ENCODE measurements at places on chromosomes 7 and 10.

DNA sequence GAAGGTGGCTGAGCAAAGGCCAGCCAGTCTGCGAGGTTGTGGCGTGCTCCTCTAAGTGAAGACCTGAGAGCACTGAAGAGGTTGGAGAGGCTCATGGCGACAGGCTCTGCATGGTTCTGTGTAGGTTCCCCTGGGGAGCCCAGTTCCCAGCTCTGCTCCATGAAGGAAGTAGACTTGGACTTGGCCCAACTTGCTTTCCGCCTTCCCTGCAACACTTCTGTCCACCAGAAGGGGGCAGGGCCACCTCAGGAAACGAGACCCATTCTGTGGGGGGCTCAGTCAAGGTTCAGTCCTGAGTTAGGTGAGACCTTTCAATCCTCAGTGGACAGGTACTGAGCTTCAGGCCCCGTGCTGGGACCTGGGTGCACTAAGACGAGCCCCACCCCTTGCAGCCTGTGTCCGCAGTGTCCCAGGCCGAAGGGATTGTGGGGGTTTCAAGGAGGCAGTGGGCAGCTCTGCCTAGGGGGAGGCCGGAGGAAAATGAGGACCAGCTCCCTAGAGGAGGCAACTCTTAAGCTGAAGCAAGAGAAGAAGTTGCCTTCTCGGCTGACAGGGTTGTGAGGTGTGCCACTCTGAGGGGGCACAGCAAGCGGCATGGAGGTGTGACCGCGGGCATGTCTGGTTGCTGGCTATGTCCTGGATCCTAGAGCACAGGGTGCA is 15.0 kb upstream of the PCBD1 start:
- no peak for DNase-seq

DNA sequence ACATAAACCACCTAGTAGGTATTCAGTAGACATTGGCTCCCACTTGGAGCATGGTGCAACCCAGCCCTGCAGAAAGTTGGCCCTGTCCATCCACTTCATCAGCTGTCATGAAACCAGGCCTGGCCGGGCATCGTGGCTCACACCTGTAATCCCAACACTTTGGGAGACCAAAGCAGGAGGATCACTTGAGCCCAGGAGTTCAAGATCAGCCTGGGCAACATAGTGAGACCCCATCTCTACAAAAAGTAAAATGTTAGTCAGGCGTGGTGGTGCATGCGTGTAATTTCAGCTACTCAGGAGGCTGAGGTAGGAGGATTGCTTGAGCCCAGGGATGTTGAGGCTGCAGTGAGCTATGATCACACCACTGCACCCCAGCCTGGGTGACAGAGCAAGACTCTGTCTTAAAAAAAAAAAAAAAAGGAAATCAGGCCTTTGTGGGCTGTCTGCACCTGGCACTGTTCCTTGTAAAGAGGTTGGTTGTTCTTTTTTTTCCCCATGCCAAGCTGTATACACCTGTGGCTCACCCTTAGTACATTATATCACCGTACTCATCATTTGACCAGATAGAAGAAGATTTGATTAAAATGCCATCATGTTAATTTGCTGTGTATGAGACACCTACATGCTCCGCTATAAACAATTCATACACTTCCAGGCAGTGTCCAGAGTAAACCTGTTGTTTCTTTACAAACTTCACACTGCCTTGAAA is 45.4 kb upstream of the GRID1 start:
- DNase-seq: peak; percentile 21

DNA sequence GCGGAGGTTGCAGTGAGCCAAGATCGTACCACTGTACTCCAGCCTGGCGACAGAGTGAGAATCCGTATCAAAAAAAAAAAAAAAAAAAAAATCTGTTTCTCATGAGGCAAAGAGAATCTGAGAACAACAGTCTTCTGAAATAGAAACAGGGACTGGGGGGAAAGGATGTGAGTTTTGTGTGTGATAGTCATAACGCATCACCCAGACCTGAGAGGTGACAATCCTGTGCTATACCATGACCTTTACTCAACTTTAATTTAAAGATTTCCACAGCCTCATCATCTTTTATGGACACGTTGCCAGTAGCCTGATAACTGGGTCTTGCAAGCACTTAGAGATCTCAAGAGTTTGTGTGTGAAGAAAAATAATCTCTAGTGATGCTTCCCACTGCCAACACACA is 2.3 kb downstream of the ATXN7L1 start:
- peak; percentile 67 for DNase-seq

- DNase-seq: no peak
Observed at GRCh38 chr7:151249732-151250072, 1.2 kb upstream of the SMARCD3 start.

DNA sequence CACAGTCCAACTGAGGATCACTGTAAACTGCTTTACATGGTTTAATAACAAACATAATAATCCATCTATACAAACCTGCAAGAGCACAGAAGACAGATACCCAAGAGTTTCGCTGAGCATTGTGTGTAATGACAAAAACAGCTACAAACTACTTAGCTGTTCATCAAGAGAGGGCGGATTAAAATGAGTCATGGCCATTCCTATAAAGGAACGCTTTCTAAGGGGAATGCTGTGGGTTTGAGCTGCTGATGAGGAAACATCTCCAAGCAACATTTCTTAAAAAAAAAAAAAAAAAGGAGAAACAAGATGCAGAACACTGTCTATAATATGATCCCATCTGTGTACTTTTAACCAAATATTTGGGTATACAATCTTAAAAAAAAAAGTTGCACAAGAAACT is 33.8 kb downstream of the VOPP1 start:
- DNase-seq: no peak

DNA sequence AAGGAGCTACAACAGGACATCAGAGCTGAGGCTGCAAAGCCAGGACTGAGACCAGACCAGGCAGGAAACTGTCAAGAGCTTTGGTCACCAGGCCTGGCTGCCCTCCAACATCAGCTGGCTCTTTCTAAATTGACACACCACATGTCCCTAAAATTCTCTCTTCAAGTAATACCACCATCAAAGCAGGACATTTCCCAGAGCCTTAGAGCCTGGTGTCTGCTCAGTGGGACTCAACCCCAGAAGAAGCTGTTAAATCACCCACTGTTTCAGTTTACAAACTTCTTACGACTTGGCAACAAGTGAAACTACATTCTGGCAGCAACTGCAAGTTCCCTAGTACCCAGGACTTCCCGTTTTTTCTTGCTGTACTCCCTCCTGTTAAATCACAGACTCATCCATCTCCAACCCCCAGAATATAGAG is 3.8 kb upstream of the IL6 start:
- DNase-seq: no peak

DNA sequence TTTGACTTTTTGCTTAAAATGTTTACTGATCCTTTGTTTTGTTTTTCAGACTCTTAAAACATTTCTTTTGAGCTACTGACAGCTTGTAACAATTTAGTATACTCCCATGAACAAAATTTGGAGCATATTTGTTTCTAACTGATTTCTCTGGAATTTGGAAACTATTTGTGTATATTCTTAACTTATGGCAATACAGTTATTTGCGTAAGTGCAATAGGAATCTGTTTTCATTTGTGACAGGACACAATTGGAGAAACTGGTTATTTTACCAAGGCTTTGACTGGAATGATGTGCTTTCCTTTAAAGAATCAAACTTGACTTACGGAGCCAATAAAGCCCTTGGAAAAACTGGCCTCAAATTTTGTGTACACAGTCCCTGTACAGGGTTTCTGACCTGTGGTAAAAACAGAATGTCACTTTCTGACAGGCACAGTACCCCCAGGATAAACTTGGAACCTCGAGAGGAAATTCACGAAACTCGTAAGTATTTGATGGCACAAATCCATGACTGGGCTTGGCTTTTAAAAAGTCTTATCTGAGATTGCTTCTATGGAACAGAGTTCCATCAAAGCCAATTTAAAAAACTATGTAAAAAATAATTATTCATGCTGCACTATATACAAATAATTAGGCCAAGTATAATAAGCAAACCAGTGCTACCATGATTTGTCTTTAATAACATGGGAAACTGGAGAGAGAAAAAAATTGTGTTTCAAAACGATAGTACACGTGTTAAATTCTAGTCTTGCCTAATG is 70.4 kb downstream of the ST8SIA6 start:
- DNase-seq: no peak

GRCh38 chr10:14645239-14645960 is 129.3 kb downstream of the FAM107B start:
- DNase-seq: peak; percentile 67

- no peak for DNase-seq
Observed at GRCh38 chr7:55778631-55779030, 83.9 kb downstream of the SEPTIN14 start.

- no peak for DNase-seq
Observed at GRCh38 chr10:132521041-132521465, 16.5 kb upstream of the INPP5A start.

DNA sequence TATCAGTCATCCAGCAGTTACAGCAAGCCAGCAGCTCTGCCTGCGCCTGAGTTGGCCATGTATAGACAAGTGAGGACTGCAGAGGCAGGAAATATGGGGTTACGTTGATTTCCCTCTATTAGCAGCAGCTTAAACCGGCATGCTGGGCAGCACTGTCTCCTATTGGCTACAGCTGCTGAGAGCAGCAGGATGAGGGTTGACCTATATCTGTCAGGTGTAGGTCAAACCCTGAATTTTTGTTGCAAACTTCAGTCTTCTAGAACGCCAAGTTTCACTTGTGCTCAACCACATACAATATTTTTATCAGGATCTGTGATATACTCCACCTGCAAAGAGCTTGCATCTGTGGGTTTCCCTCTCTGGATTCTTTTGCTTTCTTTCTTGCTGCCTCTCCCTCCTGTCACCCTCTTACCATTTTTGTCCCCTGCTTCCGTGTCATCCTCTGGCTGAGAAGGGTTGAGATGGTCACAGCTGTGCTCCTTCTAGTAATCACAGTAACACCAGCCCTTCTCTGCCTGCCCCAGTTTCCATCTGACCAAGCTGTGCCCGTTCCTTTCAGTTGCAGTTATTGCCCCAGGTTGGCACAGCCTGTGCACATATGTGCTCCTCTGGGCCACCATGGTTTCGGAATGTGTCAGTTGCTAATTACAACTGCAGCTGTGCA is 23.8 kb upstream of the GLCCI1 start:
- peak; percentile 18 for DNase-seq

DNA sequence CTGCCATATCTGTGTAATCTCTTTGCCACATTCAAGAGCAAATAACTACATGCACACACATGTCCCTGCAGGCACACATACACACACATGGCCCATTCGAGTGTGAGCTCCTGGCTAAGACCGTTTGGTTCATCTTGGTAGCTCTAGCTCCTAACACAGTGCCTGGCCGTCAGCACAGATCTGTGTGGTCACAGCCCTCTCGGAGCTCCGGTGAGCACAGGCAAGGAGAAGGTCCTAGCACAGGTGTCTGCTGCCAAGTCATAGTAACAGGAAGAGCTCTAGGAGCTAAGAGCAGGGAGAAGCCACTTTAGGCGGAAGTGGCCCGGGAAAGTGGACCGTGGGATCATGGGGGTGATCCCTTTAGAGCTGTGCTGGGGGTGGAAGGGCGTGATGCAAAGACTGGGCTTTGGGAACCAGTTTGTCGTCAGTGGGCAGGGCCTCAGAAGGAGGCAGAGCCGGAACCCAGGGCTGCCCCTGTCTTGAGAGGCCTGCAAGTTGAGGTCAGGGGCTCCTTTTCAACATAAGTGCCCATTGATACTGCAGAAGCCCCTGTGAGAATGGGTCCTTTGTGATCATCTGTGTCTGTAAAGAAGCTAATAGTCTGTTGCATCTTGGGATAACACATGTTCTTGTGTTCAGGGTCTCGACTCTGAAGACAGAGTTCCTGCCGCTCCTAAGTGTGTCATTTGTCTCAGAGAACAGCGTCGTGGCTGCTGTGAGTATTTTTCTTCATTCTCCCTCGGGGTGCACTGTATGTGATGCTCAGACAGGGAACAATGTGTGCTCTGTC is 16.6 kb upstream of the ARPC1B start:
- DNase-seq: no peak

DNA sequence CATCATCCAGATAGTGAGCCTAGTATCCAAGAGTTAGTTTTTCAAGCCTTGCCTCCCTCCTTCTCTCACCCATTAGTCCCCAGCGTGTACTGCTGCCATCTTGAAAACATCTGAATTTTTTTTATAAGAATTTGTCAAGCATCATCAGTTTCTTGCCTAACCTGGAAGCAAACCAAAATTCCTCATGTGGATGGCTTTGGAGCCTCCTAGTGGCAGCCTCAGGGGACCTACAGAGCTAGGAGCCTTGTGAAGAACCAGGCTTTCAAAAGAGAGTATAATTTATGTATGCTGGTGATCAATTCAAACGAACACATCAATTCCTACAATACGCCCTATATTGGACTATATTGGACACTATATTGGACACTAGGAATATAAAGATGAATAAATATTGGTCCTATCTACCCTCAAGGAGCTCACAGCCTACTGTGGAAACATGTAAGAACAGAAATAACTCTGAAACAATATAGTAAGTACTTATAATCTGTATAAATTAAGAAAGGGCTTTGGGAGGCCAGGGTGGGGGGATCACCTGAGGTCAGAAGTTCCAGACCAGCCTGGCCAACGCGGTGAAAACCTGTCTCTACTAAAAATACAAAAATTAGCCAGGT is 63.4 kb downstream of the HPSE2 start:
- no peak for DNase-seq

GRCh38 chr7:37054624-37055241 is 330.4 kb upstream of the AOAH start:
- DNase-seq: no peak

- no peak for DNase-seq
Observed at GRCh38 chr10:70403483-70404035, 386 bp upstream of the EIF4EBP2 start.

DNA sequence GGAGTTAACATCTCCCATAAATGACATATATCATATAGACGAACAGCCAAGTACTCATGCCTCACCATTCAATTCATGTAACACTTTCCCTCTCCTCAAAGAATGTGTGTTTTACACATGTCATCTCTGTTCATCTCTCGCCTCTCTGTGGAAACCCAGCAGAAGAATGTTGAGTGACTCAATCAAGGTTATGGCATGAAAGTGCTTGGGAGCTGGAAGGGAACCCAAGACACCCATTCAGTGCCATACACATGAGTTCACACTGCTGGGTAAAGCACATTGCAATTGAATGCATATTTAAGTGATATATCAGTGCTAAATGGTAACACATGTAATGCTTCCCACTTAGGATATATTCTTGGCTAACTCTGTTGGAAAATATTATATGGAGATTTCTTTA is 322.9 kb downstream of the PTEN start:
- DNase-seq: no peak

GRCh38 chr10:86363833-86364490 is 2.6 kb downstream of the GRID1 start:
- no peak for DNase-seq

DNA sequence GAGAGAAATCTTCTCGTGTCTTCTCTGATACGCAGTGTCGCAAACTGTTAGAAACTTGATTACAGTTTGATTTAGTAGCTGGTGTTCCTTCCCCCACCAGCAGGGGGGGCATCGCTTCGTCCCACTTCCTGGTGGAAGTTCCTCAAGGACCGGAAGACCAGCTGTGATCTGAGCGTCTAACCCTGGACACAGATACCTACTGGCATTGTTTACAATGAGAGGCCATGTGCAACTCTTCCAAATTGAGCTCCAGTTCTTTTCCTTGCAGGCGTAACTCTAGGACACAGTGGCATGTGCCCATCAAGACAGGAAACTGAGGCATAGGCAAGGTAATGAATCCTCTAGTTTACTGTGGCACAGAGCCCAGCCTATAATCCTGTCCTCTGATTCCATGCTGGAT is 219.0 kb downstream of the CCDC3 start:
- no peak for DNase-seq
